ENCODE measurements at places on chromosomes 12 and 14.

- no peak for DNase-seq
Measured at GRCh38 chr12:76666290-76666835, 97.6 kb upstream of the ZDHHC17 start.

DNA sequence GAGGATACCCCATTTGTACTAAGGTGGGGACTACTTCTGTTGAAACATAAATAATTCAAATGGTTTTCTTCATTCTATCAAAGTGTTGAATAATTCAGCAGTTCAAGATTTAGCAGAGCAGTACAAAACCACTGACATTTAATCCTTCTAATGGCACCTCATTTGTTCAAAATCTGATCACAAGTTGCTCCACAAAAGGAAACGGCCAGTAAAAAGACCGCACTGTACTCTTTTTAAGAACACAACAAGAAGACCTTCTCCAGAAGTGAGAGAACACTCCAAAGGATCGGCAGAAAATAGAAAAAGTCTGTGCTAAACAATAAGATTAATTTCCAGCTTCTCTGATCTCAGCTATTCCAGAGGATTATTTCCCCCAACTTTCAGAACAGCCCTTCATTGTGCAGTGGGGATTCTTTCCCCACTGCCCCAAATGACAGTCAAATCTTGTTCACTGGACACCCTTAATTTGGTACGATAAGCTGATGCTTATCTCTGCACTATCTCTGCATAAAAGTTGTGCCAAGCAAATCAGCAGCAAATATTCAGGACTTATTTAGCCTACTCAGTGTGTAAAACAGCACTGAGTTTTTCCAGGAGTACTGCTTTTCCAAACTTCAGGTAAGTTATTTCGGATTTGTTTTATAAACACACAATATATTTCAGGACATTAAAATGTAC lies 5.2 kb downstream of the MPHOSPH9 start:
- no peak for DNase-seq

- no peak for DNase-seq
Measured at GRCh38 chr14:94144765-94145164, 15.4 kb upstream of the IFI27L2 start.

DNA sequence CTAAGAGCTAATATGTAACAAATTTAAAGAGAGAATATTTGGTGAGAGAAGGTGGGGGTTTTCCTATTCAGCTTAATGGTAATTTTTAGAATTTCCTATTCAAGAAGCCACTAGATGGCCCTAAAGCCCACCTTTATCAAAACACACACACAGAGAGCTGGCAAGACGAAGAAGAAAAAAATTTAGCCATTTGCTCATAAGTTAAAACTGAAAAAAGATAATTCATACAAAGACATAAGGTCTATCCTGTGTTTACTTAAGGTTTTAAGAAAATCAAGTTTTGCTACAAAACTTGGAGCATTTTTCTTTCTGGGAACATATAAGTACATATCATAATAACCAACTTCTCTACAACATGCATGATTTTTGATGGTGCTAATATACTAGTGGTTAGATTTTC lies 46.8 kb upstream of the PCED1B start:
- peak; percentile 81 for DNase-seq

GRCh38 chr14:83291714-83292113 lies 1758.1 kb upstream of the SEL1L start:
- DNase-seq, result peak; percentile 9

DNA sequence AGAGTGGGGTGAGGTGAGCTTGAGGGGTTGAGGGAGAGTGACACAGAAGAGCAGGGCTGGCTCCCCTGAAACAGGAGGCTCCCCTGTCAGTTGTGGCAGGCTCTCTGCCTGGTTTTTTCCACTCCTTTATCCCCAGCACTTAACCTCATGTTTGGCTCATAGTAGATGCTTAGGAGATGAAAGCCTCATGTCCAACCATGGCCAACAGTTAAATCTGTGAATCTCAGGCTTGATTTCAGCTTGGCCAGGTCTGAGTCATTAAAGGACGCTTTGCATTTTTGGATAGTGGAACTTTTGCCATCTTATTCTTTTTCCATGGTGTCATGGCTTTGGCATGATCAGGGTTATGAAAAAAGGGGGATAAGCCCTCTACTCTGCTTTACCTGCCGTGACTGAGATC lies 117.2 kb downstream of the CACNA1C start:
- peak; percentile 78 for DNase-seq

DNA sequence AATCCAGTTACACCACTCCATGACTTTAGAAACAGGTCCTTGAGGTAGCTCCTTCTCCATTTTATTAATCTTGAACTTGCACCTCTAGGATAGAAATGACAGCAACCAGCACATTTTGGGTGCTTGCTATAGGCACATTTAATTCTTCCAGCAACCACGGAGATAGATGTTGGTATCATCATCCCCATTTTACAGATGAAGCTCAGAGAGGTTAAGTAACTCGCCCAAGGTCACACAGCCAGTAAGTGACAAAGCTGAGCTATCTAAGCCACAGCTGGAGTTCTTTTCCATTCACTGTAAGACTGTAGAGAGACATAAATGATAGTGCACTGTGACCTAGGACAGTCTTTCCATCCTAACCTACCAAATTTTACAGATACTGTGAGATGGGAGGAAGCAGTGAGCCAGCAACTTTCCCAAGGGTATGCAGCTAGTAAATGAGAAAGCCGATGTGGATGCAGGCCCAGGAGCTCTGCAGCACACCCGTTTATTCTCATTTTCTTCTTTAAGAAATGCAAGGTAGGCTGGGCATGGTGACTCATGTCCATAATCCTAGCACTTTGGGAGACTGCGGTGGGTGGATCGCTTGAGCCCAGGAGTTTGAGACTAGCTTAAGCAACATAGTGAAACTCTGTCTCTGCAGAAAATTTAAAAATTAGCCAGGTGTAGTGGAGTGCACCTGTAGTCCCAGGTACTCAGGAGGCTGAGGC lies 103.2 kb downstream of the TBX5 start:
- DNase-seq, result peak; percentile 58

GRCh38 chr14:38210587-38211216 lies 3.0 kb downstream of the SSTR1 start:
- peak; percentile 87 for DNase-seq

DNA sequence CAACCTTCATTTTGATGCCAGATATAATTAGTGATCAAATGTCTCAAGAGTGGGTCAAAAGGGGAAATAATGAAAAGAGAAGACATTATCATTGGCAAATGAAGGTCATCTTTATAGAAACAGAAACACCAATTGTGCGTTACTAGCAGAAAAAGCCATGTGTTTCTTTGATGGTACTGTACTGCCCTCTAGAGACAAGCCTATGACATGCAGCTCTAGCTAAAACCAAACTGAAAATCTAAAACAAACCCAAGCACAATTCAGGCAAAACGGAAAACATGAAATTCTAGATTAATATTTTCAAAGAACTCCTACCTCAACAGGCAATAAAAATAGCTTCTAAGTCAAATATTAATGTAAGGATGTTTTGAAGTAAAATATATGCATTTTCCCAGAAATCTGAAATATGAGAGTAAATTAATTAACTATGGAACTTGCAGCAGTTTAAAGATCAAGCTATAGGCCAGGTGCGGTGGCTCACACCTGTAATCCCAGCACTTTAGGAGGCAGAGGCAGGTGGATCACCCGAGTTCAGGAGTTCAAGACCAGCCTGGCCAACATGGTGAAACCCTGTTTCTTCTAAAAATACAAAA lies 115.4 kb downstream of the KLHL28 start:
- DNase-seq, result peak; percentile 68

GRCh38 chr12:115407723-115408122 lies 723.7 kb upstream of the TBX3 start:
- DNase-seq, result no peak

GRCh38 chr14:101861464-101861863 lies 100.0 kb downstream of the PPP2R5C start:
- DNase-seq, result no peak

GRCh38 chr12:52454411-52455201 lies 2.7 kb upstream of the KRT6B start:
- DNase-seq, result no peak

DNA sequence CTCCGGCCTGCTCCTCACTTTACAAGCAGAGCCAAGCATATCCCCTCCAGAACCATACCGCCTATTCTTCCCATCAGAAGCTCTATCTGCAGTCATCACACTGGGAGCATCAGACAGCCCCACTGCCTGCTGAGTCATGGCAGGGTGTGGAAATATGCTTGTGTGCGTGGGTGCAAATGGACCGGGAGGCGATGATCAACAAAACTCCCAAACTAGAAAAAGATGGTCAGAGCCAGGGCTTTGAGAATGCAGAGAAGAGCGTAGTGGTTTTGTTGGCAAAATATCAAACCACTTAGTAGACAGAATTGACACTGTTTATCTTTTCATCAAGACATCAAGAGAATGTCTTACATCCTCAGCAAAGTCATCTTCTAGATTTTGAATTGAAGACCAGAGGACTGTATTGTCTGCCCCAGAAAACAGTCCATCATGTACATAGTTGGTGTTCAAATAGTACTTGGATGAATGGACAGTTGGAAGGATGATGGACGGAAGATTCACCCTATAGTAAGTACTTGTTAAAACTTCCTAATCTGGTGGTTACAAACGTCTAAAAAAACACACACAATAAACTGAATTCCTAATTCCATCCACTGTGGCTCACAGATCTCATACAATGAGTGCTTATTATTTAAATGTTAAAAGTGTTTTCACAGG lies 54.9 kb downstream of the VWF start:
- DNase-seq, result peak; percentile 96

DNA sequence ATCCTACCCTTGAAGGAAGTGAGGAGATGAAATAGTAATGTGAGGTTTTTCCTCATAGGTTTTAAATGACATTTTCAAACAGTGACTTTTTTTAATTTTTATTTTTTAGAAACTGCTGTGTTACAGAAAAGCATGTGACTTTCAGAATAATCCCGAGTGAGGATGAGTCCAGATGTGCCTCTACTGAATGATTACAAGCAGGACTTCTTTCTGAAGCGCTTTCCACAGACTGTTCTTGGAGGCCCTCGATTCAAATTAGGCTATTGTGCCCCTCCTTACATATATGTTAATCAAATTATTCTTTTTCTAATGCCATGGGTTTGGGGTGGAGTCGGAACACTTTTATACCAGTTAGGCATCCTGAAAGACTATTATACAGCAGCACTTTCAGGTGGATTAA lies 15.8 kb downstream of the PCNX4 start:
- DNase-seq, result no peak

DNA sequence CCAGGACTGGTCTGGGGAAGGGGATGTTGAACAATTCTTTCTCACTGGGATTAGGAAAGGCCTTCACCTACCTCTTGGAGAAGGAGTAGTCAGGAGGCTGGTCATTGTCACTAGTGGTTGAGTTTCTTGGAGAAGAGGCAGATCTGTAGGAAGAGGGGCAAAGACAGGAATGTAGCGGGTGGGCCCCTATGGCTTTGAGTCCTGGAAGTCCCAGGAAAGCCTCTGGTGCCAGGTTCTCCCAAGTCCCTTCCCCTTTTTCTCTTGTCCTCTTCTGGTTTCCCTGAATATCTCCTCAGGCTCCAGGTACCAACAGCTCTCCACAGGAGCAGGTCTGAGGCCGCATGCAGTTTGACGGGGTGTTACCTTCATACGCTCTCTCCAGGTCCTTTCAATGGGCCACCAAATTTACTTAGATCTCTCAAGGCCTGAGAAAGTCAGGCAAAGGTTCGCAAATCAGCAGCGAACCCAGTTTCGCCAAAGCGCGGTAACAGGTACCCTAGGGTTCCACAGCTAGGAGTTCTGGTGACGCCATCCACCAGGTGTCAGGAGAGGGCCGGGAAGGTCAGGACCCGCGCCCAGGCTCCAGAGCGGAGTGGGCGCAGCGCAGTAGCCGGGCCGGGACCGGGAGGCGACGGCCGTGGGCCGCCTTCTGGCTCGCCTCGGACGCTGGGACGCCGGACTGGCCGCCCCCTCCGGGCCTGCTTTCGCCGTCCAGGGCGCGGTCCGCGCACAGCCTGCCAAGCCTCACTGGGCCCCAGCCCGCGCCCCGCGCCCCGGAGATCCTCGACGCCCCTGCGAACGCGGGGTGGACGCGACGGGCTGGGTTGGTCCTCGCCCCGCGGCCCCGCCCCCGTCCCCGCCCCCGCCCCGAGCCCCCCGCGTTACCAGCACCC lies 795 bp downstream of the SMAGP start:
- peak; percentile 63 for DNase-seq

GRCh38 chr12:121131941-121132341 lies 735 bp upstream of the P2RX7 start:
- no peak for DNase-seq

- no peak for DNase-seq
Measured at GRCh38 chr12:100442403-100442802, 31.3 kb upstream of the NR1H4 start.

DNA sequence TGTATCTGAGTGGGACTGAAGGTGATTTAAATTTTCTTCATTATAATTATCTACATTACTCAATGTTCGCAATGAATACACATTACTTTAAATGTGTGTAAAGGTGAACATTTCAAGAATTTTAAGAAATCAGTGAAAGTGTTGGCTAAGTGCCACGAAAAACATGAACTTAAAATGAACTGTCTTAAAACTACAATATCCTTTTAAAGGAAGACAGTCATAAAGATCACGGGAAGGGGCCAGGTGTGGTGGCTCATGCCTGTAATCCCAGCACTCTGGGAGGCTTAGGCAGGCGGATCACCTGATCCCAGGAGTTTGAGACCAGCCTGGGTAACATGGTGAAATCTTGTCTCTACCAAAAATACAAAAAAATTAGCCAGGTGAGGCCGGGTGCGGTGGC lies 11.2 kb downstream of the MOK start:
- DNase-seq, result peak; percentile 26

- DNase-seq, result no peak
Measured at GRCh38 chr12:9634969-9635754, 27.4 kb upstream of the KLRB1 start.

- no peak for DNase-seq
Measured at GRCh38 chr12:26359576-26359975, 164.2 kb downstream of the SSPN start.

GRCh38 chr12:33432992-33433391 lies 6.6 kb downstream of the SYT10 start:
- peak; percentile 0 for DNase-seq

- DNase-seq, result no peak
Measured at GRCh38 chr12:2299206-2299605, 246.4 kb downstream of the CACNA1C start.

GRCh38 chr14:101118746-101119591 lies 215.4 kb upstream of the RTL1 start:
- DNase-seq, result no peak

- peak; percentile 27 for DNase-seq
Measured at GRCh38 chr12:66365718-66366490, 63.6 kb downstream of the HELB start.

DNA sequence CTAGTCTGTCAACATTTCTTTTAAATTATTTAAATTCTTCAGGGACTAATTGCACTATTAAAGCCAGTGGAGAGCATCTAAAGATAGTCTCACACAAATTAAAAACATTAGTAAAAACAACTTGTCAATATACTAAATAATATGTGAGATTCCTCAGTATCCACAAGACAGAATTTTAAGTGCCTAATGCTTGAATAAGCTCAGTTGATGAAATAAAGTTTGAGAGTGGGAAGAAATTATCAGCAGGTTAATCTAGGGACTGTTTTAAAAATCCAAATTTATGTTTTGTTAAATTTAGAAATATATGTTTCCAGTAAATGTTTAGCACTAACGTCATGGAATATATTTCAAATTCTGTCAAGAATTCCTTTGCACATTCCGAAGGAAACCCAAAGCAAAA lies 105.2 kb downstream of the SLC41A2 start:
- DNase-seq, result no peak

Data from GM23248 (cell line).